Stimulated activated CD8-positive, alpha-beta memory T cell treated with anti-CD3 and anti-CD28 coated beads, Interleukin-7, amount 100 ng/mL, for 1 hour (primary cell): ENCODE measurements at places on chromosomes 1 and 21.

DNA sequence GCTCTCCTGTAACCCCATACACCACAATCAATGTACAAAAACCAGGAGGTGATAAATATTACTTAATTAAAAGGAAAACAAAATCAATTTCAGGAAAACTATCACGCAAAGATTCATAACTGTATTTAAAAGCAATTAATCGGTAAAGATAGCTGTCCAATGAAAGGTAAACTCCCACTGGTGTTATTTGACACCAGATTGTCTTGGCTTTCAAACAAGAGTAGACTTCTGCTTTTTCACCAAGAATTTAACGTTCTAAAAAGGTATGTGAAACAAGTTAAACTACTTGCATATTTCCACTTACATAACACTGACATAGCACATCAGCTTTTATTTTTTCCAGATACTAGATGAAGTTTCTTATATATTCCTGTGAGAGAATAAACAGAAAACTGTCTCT is 3.5 kb downstream of the PLPP3 start:
- no peak for DNase-seq

GRCh38 chr1:83017701-83018100 is 981.2 kb downstream of the TTLL7 start:
- DNase-seq = no peak

DNA sequence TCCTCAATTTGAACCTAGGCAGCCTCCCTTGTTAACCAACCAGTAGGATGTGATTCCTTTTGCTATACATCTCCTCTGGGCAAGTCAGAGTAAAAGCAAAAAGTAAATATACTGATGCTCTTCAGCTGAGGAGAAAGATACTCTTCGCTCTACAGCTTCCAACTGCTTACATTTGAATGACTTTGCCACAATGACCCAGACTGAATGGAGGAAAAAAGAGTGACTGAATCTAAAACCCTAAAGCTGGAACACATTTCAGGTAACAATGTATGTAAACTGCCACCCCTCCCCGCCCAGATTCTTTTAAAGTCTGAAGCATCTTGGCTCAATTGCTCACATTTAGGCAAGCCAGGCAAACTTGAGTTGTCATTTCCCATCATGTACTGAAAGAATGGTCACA is 46.1 kb downstream of the SLC16A1 start:
- DNase-seq = no peak

GRCh38 chr1:209048941-209049669 is 534.4 kb upstream of the CAMK1G start:
- no peak for DNase-seq

GRCh38 chr1:213987927-213988506 is at the start of gene PROX1:
PROX1 (plus strand) TSS chr1:213987973; CDS start chr1:213996536, 8,563 bp downstream.
- no peak for DNase-seq

GRCh38 chr1:228871314-228872061 is 136.2 kb downstream of the RHOU start:
- DNase-seq = no peak

DNA sequence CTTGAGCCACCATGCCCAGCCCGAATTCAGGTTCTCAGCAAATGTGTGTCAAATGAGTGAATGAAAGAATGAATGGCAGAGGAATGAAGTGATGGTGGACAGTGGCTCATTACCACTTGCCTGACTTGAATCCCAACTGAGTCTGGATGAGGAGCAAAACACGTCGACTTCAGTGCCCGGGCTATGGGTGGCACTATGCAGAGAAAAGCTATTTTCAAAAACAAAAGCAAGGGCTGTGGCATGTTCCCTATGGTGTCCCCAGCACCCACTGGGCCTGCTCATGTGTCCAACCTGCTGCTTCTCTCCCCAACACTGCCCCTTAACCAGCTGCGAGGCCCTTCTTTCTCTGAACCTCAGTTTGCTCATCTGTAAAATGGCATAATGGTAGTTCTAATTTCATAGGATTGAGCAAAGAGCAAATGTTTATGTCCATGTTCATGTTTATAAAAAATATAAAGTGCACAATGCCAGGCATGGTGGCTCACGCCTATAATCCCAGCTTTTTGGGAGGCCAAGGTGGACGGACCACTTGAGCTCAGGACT is 4.3 kb upstream of the MAD2L2 start:
- no peak for DNase-seq

DNA sequence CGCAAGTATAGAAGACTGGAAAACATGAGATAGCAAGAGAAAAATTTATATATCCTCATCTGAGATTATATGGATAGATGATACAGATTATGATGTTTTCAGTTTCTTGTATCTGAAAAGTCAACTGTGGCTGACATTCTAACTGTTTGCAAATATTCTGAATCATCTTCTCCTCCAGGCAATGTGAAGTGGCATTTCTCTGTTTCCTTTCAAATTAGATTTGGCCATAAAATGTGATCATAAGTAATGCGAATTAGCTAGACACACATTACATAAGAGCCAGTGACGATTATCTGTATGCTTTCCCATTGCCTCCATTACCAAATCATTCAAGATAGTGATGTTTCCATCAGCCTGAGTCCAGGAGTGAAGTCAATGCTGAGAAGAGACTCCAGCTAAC is 265.2 kb downstream of the BRINP3 start:
- DNase-seq = no peak

DNA sequence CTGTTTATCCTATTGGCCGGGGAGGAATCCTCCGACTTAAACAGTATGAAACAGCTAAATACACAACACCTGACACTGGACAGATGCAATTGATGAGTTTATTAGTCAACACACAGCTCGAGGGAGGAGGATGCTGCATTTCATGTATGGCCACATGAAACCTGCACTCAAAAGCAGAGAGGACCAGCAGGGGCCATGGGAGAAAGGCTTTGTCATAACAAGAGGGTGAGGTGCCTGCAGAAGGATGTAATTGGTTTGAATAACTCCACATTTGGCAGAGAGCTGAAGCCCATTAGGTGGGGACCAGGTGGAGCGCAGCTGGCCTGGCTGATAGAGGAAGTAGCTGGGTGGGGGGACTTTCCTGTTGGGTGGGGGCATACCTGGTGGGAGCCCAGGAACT is 599.1 kb downstream of the PTPRU start:
- DNase-seq = no peak

GRCh38 chr1:29936031-29936544 is 699.8 kb downstream of the PTPRU start:
- DNase-seq = no peak

DNA sequence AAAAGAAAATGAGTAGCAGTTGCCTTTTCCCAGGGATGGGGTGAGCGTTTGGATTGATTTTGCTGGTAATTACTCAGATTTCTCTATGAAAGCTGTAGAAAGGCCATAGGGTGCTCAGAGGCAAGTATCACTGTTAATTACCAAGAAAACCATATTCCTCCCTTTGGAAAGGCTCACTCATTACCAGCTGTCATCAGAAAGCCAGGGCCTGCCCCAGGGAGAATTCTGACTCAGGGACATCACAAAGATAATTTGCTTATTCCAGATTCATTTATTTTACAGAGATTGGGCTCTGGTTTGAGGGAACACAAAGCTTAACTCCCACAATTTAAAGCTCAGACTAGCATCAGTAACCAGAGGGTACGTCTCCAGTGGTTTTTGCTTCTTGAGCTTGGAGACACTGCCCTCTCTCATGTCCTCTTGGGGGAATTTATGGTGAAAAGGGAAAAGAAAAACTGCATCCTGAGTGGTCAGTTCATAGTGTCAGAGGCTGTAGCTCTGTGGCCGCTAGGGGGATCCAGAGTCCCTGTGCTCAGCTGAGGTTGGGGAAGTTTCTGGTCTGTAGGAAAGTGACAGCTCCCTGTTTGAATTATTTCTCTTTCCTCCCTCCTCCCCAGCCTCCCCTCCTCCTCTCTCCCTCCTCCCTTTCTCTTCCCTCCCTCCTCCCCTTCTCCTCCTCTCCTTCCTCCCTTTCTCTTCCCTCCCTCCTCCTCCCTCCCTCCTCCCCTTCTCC is 204.3 kb downstream of the KCNJ6 start:
- DNase-seq = no peak

- DNase-seq = no peak
Measured at GRCh38 chr1:3190256-3191041, 121.4 kb downstream of the PRDM16 start.

- DNase-seq = no peak
Measured at GRCh38 chr1:19122668-19123067, 87.4 kb downstream of the UBR4 start.

DNA sequence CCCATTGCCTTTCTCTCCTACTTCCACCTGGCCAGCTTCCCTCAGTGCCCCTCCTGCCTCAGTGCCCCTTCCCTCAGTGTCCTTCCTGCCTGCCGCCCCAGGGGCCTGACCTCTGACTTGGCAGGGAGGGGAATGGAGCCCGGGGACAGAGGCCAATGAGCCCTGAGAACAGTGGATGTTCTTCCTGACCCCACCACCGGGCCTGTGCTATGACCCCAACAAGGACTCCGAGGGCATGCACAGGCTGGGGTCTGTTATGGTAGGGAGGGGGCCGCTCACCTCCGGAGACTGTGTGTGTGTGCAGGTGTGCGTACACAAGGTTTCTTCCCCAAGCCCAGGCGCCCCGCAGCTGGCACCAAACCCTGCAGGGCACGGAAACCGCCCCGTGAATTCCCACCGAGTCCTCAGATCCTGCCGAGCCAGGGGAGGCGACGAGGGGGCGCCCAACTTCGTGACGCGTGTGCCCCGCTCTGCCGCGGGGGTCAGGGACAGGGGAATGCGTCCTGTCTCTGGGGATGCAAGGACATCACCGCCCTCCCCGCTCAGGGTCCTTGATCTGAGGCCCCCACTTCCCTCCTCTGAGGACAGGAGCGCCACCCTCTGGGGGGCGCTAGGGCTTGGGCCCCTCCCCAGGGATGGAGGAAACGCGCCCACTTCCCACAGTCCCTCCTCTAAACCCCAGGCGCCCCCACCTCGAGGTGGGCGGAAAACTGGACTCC is 766 bp downstream of the RAP1GAP start:
- no peak for DNase-seq

GRCh38 chr1:85078903-85079302 is 30.6 kb upstream of the MCOLN3 start:
- DNase-seq = no peak

DNA sequence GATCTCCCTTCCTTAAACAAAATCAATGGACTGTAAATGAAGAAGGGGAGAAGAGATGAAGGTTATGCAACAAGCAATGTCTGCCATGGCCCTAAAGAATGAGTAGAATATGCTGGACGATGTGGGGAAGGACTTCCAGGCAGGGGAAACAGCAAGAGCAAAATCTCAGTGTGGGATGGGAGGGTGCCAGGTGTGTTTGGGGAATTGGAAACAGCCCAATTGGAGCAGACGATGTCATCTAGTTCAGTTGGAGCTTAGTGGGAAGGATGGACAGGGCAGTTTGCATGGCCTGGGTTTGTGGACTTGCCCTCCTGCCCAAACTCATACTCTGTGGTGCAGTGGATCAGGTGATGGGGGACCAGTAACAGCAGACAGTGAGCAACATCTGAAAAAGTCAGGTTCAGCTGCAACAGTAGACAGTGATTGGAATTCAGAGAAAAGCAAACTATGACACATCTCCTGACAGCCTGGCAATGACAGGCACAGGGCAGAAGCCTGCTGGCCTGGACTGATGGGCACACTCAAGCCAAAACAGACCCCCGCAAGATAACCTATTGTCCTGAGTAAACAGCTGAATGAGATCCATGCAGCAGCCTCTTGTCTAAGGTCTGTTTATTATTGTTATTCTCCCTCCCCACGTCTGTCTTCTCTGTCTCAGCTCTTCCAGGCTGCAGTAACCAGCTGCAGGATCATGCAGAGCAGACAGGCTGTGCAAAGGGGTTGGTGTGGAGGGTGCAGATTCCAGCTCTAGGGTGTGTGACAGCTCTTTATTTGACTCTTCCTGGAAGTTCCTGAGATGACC is 50.5 kb upstream of the PRELP start:
- no peak for DNase-seq

DNA sequence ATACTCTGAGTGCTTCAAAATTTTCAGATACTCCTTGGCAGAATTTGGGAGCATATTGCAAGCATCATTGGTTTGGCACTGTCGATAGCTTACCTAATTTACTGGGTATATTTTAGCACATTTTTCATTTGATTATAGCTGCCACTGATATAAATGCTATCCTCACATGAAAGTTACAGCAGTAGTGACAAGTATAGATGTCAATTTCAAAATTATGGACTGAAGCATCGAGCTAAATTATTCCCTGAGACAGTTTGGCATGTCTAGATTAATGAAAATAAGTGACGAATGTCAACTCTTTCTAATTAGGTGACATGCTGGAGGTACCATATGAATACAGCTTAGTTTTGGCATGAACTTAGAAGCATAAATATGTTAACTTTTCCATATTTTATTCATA is 83.1 kb downstream of the LRRC7 start:
- DNase-seq = no peak

DNA sequence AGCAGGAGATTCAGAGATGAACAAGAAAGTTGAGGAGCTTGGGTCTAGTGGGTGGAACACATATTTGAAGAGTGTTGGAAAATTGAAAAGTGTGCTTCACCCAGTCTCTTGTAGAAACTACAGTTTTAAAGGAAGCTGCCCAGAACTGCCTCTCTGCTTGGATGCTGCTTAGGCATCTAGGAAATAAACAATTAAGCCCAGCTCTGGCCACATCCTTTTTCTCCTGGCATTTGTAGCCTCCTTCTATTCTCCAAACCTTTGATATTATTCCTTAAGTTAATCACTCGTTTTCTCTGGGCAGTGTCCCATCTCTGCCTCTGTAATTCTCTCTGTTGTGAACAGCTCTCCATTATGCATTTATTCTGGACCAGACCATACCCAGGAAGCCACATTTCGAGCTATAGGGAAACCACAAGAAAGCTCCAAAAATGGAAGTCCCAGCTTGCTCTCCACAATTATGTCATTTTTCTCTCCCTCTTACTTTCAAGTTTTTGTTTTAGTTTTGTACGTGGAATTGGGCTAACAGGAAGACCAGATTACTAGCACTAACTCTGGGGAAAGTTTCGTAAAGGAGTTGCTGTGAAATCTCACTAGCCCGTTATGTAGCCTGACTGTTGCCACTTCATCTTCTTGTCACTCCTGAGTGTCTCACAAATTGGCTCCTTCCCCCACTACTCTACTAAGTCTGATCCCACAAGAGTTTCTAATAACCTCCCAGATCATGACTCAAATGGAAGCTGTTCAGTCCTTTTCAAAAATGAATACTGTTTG is 102.2 kb downstream of the NTMT2 start:
- DNase-seq = no peak

GRCh38 chr1:245946905-245947304 is 560.2 kb downstream of the SMYD3 start:
- DNase-seq = no peak

DNA sequence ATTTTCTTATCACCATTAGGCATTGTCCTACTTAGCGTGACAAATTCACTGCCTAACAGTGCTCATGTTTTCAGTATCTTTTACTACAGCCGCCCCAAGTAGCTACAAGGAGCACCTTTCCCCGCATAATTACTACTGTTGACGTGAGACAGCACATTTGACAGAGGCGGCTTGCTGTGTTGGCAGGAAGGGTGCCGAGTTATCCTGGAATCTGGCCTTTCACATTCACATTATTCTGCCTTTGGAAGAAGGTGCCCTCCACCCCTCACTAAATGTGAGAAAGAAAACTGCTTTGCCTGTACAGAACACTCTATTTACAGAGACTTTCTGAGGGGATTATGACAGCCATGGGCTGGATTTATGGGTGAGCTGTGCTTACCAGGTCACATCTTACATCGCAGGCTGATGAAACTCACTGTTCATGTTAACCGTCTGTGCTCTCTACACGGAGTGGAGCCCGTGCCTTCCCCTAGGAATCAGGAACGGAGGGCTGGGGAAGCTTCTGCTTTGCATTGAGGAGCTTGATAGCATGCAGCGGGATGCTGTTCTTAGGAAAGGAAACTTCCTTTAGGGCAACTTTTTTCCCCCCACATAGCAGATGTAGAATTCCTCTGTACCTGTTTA is 148.0 kb upstream of the ZRANB2 start:
- no peak for DNase-seq

- no peak for DNase-seq
Measured at GRCh38 chr1:147550302-147550937, 9.1 kb downstream of the BCL9 start.

GRCh38 chr21:27759091-27759659 is 792.3 kb upstream of the ADAMTS5 start:
- no peak for DNase-seq
